ENCODE measurements at places on chromosomes 1 and 21. TPM values are rescaled to one million over a fixed set of nuclear protein-coding genes. Genes with fewer than 3 reads are reported as not detected.

Gene C1orf141
- total RNA-seq: not detected

Gene ASPM
- 48.3 TPM for total RNA-seq

Gene PERM1
- total RNA-seq: not detected

Gene AMY1B
- total RNA-seq: not detected

Gene S100A2
- total RNA-seq: 0.94 TPM

Gene VSIG8
- total RNA-seq: not detected

Gene MMP23B
- total RNA-seq: 11.9 TPM

Gene SPAG17
- 0.67 TPM for total RNA-seq

Gene IFI44L
- not detected for total RNA-seq

Gene FABP3
- 14.4 TPM for total RNA-seq

Gene FALEC
- 2.6 TPM for total RNA-seq

DNA sequence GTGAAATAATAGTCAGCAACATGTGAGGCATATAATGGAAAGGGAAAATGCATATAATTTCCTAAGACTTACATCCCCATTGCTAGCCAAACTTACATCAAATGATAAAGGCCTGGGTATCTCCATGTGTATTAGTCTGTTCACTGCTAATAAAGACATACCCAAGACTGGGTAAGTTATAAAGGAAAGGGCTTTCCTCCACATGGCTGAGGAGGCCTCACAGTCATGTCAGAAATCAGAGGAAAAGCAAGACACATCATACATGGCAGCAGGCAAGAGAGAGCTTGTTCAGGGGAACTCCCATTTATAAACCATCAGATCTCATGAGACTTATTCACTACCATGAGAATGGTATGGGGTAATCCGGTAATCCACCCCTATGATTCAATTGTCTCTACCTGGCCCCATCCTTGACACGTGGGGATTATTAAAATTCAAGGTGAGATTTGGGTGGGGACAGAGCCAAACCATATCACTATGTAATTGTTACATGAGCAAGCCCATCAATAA is 161.5 kb upstream of the SAMSN1 start:
- no peak for DNase-seq

DNA sequence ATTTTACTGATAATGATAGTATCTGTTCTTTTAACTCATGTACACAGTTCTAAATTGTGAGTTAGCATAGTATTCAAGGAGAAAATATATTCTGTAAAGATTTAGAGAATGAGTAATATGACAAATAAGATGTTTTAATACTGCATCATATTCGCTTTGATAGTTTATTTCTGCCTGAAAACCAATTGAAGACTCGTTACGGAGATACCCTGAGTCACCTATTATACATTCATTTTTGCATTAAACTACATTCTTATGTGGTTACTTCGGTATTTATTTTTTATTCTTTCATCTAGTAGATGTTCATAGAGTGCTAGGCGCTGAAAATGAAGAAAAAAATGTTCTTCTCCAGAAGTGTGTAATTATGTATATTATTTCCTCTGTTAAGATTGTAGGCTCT is 5.3 kb downstream of the UHMK1 start:
- no peak for DNase-seq

DNA sequence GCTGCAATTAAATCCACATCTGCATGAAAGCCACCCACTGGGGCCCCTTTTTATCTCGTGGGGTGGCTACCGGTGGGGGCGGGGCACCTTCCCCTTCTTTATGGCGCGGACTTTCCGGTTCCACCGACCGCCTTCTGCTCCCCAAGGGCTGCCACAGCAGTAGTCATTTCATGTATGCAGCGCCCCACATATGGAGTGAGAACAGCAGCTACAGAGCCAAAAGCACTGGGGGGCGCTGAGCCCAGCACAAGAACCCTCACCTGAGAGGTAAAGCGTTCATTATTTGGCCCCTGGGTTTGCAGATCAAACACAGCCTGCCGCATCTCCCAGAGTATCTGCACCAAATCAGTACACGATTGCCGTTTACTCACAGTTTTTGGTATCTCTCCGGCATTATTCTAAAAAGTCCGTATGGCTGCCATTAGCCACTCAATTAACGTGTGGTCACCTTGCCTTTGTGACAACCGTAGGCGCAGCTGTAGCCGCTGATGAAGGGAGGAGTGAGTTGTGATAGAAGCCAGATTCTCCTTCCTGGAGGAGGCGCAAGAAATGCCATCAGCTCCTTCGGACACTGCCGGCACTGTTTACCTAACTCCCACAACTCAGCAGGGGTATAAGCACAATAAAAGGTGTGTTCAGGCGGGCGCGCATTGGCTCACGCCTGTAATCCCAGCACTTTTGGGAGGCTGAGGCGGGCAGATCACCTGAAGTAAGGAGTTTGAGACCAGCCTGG is 30.4 kb upstream of the CR2 start:
- peak; percentile 69 for DNase-seq

DNA sequence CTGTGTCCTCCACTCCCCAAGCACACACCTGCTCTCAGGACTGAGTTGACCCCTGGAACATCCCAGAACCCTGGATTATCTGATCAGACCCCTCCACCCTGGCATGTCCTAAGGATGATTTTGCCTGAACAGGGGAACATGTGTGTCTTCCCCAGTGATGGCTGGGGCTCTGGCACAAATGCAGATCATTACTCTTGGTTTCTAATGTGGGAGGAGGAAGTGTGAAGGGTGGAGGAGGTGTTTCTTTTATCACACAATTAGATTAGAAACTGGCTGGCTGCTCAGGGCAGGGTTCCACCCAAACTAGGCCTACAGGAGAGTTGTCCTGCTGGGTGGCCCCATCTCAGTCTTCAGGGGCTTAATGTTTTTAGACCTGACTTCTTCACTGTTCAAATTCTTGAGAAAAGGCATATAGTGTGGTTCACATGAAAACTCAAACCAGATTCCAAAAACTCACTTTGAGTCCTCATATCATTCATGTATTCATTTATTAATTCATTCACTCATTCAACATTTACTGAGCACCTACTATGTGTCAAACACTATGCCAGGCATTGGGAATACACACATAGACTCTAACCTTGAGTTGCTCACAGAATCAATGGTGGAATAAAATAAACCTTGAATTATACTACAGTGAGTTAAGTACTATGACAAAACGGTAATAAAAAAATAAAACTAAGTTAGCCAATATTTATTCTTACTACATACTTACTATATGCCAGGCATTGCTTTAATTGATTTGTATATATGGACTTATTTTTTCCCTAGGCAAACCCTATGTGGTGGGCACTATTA is 221.8 kb upstream of the JUN start:
- DNase-seq: no peak

DNA sequence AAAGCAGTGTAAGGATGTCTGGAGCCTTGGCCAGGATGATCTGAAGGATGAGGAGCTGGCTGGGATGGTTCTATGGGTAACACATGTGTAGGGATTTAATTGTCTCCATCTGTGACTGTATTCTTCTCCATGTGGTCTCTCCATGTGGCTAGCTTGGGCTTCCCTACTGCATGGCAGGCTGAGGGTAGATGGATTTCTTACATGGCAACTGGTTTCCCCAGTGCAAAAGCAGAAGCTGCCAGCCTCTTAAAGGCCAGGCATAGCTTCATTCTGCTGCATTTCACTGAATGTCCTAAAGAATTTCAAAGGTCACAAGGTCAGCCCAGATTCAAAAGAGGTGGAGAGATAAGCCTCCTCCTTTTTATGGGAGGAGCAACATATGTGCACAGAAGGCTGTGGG is 61.7 kb downstream of the XCL2 start:
- peak; percentile 27 for DNase-seq

DNA sequence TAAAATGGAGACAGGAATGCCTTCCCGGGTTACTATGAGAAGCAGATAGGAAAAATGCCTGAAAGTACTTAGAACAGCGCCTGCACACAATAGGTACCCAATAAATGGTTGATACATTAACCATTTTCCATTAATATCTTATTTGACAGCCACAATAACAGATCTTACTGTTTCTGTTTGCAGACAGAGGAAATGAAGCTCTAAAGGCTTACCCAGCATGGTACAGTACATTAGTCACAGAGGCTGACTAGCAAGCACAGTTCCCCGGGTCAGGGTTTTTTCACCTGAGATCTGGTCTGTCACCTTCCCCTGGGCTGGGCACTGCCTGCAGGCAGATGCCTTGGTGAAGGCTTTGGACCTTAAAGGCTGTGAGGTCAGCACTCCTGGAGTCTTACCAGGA is 2.9 kb downstream of the TRIM63 start:
- no peak for DNase-seq

- DNase-seq: no peak
These were observed 161.2 kb downstream of the PSMG1 start for GRCh38 chr21:39022035-39022434.

- DNase-seq: peak; percentile 92
These were observed at the start of gene ADAMTSL4 for GRCh38 chr1:150548632-150549495. TSS of gene ADAMTSL4 (plus strand) at chr1:150549408. CDS start at chr1:150552289, 2,881 bp downstream.

- peak; percentile 33 for DNase-seq
These were observed 138.2 kb downstream of the ZNF326 start for GRCh38 chr1:90133133-90133532.

DNA sequence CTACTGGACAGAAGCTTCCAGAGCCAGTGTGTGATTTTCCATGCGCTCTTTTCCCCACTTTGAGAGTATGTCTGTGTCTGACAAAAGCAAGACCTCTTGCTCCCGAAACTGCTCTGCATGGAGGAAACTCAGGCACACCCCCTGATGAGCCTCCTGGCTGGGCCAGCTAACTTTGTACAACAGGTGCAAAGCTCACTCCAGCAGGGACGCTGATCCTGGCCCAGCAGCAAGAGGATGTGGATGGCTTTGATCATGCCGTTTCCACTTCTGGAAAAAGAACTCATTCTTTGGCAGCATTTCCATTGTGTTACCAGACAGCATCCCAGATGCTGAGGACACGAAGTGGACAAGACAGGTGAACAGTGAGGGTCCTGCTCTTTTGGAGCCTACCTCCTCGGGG is 103.1 kb downstream of the TLR5 start:
- no peak for DNase-seq

GRCh38 chr1:102872097-102872496 is 236.2 kb downstream of the COL11A1 start:
- DNase-seq: no peak

- DNase-seq: no peak
These were observed 12.5 kb upstream of the DNM3 start for GRCh38 chr1:171828794-171829193.

GRCh38 chr1:39086865-39087409 is 60.8 kb downstream of the NDUFS5 start:
- peak; percentile 10 for DNase-seq

DNA sequence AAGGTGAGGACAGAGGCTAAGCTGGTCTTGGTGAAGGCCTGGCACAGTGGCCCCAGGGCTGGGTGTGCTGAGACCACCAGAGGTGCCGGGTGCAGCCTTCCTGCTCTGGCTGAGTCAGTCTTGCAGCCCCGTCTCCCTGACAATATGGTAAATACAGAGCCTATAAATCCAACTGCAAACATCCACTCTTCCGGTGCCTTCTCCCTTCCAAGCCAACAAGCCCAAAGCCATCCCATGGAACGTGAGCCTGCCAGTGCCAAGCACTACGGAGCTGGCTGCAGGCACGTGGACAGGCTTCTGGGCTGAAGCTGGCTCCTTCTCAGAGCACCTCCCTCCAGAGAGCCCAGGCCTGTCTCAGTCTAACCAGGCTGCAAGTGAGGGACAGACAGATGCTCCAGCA is 70.0 kb downstream of the TRABD2B start:
- DNase-seq: no peak

GRCh38 chr1:63428815-63429214 is 61.4 kb downstream of the ALG6 start:
- DNase-seq: no peak

DNA sequence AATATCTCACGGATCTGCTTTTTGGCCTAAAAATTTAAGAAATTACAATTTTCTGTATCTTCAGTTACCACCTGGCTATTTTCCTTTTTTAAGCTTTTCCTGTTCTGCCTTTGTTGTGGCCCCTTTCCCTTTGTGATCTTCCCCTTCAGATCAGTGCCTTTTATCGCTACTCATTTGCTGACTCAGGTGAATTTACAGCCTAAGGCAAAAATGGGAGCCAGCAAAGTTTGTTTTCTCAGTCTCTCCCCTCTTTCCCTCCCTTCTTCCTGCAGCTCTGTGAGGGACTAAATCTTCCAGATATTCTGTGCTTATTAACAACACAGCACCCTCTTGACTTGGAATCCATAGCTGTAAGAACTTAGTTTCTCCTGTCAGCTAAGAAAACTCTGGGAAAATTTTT is 5.3 kb upstream of the PRRC2C start:
- no peak for DNase-seq

GRCh38 chr1:35575416-35575958 is 2.4 kb downstream of the TFAP2E start:
- DNase-seq: no peak

- no peak for DNase-seq
These were observed 238.4 kb upstream of the DMRTA2 start for GRCh38 chr1:50661626-50662025.

- no peak for DNase-seq
These were observed 302.1 kb upstream of the SPAG17 start for GRCh38 chr1:118487091-118487490.

DNA sequence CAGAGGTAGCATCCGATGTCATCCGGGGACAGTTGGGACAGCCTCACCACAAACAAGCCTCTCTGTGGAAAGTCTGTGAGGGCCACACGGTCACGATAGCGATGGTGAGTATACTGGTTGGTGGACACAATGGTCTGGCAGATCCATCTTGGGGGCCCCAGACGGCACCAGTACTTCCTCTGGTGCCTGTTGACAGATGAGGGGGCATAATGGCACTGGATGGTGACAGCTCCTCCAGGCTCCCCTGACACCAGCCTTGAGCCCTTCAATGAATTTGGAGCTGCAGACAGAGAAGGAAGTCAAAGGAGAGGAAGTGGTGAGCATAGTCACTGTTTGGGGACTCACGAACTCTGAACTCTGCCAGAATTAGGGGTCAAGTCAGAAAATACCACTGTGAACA is 8.0 kb downstream of the FCAMR start:
- DNase-seq: no peak

GRCh38 chr1:226531360-226532093 is 17.0 kb upstream of the STUM start:
- no peak for DNase-seq

- peak; percentile 59 for DNase-seq
These were observed 440 bp upstream of the LENEP start for GRCh38 chr1:154992721-154993571.

GRCh38 chr1:161720422-161720821 is 922 bp upstream of the FCRLB start:
- no peak for DNase-seq

DNA sequence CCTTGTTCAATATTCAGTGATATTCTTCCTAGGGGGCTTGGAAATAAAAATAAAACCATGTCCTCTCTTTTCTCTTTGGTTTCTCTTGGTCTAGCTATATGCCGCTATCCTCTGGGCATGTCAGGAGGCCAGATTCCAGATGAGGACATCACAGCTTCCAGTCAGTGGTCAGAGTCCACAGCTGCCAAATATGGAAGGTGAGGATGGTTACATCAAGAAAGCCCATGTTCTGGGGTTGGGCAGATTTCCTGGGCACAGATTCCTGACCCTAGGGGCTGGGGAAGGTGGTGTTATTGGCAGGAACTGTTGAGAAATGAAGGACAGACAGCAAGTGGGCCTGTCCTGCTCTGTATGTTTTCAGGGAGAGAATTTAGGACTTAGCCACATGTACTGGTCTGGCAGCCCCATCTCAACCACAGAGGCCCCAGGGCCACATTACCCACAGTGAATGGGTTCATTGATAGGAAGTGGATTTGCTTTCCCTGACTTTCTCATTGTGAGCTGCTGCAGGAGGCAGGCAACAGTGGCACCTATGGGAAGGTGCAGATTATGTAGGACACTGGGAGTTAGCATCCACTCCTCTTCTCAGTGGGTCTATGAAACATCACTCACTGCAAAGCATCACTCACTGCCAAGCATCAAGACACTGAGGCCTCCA is 37.4 kb upstream of the HSD17B7 start:
- no peak for DNase-seq

Data from H7 (cell line).